Renal pelvis (tissue), 12 donors: ENCODE measurements at places on chromosomes 7 and 10. TPM values are rescaled to one million over a fixed set of nuclear protein-coding genes. Genes with fewer than 3 reads are reported as not detected.

FAM20C gene
- 74.8 TPM for polyA plus RNA-seq

GRCh38 chr10:29546773-29547313, 87.9 kb downstream of the SVIL start:
- no peak for DNase-seq

DNA sequence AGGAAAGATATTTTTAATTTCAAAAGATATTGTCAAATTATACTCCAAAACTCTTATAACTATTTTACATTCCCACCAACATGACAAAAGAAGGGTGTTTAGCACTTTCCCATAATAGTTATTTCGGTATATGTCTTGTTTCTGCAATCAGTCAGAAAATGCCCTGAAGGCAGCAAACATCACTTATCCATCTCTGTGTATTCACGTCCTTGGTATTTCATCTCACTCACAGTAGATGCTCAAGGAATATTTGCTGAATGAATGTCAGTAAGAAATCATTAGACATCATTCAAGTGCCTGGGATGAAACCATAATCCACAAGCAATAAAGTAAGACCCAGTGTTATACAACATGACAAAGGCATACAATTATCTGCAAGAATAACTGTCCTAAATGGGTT, 112.7 kb downstream of the GFRA1 start:
- DNase-seq: no peak

ZPBP gene
- 0.28 TPM for polyA plus RNA-seq
